Activated CD8-positive, alpha-beta memory T cell treated with anti-CD3 and anti-CD28 coated beads for 1 hour (primary cell): ENCODE measurements at places on chromosomes 4 and X.

DNA sequence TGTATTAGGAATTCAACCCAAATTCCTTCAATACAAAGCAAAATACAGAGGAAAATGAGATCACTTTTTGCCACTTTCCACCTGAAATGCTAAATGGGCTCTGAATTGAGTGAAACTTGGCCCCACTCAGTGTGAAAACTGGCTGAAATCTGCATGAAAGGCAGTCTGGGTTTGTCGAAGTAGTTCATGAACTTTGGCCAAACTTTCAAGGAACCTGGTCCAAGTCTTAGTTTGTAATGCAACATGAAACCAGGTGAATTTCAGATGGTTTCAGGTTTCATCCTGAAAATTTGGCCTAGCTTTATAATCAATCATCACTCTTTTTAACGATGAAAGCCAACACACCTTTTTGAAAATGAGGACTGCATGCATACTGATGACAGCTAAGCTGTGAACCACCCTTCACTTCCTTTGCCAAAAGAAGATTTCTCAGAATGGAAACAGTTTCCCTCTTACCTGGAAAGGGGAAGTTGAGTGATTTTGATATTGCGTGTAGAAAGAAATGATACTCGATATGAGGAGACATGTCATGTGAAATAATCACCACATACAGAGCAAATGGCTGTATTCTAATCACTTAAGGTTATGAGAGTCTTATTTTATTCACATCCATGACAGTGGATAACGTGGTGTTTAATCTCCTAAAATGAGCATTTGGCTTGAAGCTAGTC lies 209.9 kb upstream of the ETNPPL start:
- no peak for DNase-seq

GRCh38 chr4:37964734-37965457 lies 4.7 kb downstream of the PTTG2 start:
- no peak for DNase-seq

- DNase-seq, result no peak
Measured at GRCh38 chr4:6333301-6334202, 63.9 kb downstream of the WFS1 start.

DNA sequence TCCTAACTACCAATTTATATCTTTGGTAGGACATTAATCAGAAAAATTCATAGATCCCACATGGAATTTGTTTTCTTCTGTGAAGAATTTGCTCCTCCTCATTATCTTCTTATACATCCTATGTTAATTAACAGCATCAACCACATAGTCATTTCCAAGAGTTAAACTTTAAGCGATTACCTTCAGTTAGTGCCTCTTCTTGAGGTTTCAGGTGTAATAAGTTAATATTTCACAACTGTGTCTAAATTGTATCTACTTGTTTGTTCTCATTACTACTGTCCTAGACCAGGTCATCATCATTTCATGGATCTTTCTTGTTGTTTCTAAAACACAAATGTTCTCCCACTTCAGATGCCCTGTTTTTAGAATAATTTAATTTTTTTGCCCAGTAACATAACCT lies 457.9 kb downstream of the FAT4 start:
- DNase-seq, result no peak

GRCh38 chr4:1090036-1090435 lies 23.3 kb downstream of the RNF212 start:
- no peak for DNase-seq

GRCh38 chr4:1855333-1856070 lies 454 bp downstream of the LETM1 start:
- DNase-seq, result no peak

- no peak for DNase-seq
Measured at GRCh38 chr4:36493251-36493650, 211.8 kb downstream of the DTHD1 start.

- DNase-seq, result no peak
Measured at GRCh38 chrX:134512566-134512965, 52.6 kb downstream of the HPRT1 start.

DNA sequence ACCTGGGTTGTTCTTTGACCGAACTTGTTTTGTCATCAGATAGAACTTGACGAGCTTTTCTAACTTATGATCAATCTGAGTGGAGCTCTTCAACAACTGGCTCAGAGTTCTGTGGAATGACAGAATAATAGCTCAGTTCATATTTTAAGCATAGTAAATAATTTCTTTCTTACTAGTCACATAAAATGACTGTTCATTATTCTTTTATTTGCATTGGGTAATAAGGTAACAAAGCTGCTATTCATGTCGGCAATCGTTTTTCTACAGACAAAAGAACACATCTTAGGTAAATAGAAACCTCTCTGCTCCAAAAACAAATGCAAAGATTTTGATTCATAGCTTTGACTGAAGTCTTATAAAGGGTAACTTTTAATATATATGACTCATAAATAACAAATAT lies 57.3 kb upstream of the CXCL8 start:
- no peak for DNase-seq

GRCh38 chr4:137626942-137627738 lies 94.8 kb upstream of the PCDH18 start:
- no peak for DNase-seq

DNA sequence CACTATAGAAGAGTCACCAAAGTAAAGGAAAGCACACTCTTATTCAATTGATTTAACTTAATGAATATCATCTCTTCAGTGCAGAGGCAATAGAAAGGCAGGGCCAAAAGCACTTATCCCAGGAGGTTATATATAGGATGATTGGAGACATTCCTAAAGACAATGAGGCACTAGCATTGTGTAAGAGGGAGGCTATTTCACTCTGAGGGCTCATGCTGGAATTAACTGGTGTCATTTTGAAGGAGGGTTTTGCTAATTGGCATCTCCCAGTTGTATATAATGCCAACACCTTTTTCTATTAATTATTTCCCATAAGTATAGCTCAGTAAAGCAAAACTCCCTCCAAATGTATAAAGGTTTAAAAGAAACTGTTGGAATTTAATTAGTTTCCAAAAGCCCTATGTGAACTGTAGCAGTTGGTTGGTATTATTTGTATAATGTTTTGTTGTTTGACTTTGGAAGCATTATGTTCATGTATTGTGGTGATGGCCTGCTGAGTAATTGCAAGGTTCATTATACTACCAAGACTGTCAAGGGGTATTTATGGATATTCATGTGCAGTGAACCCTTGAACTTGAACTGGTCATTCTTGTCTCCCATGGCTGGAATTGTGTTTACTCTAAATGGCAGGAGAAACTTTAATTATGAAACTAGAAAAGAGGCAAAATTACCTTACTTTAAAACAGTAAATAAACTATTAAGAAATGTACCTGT lies 270.3 kb downstream of the BMPR1B start:
- no peak for DNase-seq

- no peak for DNase-seq
Measured at GRCh38 chr4:127155116-127155515, 477.6 kb upstream of the INTU start.

- DNase-seq, result no peak
Measured at GRCh38 chr4:167606551-167606950, 372.3 kb upstream of the SPOCK3 start.

DNA sequence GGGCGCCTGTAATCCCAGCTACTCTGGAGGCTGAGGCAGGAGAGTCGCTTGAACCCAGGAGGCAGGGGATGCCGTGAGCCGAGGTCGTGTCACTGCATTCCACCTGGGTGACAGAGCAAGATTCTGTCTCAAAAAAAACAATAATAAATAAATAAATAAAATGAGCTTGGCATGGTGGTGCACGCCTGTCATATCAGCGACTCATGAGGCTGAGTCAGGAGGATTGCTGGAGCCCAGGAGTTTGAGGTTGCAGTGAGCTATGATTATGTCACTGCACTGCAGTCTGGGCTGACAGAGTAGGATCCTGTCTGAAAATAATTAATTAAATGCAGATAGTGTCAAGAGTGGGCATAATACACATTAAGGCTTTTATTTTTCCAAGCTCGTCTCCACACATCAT lies 77.5 kb downstream of the DHRSX start:
- no peak for DNase-seq

GRCh38 chrX:114584375-114584943 lies 573 bp downstream of the HTR2C start:
- DNase-seq, result no peak

- DNase-seq, result no peak
Measured at GRCh38 chr4:3484057-3484973, 21.2 kb downstream of the DOK7 start.

DNA sequence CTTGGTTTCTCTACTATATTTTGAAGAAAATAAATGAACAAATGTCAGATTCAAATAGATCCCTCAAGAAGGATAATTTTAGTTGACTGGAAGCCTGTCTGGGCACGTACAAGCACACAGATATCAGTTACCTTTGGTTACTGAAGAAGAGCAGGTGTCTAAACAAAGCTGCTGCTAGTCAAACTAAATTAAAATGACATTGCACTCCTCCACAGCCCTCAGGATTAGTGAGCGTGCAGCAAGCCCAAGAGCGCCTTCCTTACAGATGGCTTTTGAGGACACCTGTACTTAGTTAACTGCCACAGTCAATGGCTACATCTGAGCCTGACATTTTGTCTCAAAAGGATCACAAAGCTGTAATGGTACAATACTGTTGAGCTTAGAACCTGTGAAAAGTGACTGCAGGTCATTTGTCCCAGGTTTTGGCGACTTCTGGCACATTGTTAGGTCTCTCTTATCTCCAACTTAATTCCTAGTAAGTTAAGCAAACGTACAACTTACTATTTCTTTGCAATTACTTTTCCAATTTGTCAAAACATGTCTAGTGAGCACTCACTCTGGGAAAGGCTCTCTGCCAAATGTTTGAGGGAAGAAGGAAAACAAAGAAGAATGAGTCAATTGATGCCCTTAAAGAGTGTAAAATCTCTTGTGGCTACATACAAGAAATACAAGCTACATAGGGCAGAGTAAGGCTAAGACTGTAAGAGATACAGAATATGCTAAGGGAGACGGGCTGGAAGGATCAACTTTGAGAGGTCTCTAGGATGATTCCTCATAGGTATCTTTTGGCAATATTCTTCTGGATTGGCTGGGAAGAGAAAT lies 25.6 kb upstream of the DAPP1 start:
- DNase-seq, result no peak

DNA sequence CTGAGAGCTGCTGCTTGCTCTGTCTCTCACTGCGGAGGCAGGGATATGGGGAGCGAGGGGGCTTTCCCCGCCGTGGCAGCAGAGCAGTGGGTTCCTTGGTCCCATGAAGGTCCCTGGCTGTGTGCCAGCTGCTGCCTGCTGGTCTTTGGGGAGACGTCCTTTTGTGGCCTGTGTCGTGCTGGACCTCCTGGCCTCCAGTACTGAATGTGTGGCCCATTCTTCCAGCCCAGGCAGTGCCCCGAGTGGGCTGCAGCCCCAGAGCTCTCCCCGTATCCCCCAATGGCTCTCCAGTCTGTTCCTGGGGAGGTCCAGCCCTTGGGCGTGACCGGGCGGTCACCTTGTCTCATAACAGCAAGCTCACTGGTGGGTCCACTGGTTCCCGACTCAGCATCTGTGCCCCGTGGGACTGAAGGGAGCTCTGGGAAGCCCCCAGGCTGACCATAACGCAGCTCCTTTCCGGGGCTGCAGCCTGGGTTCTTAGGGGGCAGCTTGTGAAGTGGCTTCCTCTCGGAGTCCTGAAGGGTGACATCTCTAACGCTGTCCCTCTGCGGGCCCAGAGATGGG lies 115.6 kb downstream of the SMIM20 start:
- no peak for DNase-seq

GRCh38 chr4:1208970-1209704 lies 36.8 kb upstream of the SPON2 start:
- no peak for DNase-seq

DNA sequence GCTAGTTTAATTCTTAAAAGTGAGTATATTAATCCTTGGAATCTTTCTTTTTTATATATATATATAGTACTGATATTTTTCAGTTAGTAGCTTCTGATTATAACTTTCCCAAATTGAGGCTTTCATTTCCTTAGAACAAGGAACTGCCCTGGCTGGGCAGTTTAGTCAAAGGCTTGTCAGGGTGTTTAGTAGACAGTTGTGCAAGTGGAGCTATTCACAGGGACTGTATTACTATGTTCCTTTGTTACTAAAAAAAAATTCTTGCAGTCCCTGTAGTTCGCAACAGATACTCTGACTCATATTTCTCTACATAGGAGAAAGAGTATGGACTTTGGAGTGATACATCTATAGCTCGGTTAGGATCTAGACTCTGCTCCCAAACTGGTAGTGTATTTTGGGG lies 20.8 kb downstream of the USO1 start:
- DNase-seq, result no peak

GRCh38 chr4:10108818-10109783 lies 7.5 kb downstream of the WDR1 start:
- no peak for DNase-seq

- no peak for DNase-seq
Measured at GRCh38 chrX:47607091-47607490, 12.6 kb downstream of the SYN1 start.

- DNase-seq, result no peak
Measured at GRCh38 chr4:156169011-156169410, 215.3 kb upstream of the CTSO start.

- DNase-seq, result no peak
Measured at GRCh38 chr4:181312066-181312465, 931.1 kb upstream of the TENM3 start.

DNA sequence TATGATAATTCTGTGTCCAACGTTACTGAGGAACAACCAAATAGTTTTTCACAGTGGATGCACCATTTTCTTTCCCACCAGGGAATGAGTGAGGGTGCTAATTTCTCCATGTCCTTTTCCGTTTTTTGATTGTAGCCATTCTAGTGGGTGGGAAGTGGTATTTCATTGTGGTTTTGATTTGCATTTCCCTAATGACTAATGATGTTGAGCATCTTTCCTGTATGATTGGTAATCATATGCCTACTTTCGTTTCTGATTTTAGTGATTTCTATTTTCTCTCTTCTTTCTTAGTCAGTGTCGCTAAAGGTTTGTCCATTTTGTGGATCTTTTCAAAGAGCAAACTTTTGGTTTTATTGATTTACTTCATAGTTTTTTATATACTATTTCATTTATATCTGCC lies 32.1 kb upstream of the TEX13D start:
- DNase-seq, result no peak

DNA sequence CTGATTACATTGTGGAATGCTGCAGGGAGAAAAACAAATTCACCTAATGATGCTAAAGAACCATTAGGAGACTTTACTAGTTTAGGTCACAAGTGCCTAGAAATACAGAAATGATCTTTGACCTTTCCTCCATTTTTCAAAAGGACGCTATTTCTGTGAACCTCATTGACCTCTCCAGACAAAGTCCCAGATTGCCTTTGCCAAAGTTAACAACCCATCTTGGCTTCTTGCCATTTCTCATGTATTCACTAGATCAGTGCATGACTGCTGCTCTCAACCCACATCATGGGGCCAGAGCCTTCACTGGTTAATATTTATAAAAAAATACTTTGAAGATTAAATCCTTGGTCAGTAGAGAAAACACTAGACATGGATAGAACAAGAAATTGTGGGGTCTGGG lies 19.9 kb upstream of the AR start:
- no peak for DNase-seq

GRCh38 chr4:125517831-125518230 lies 203.1 kb downstream of the FAT4 start:
- no peak for DNase-seq

GRCh38 chr4:25656031-25656430 lies 380 bp downstream of the SLC34A2 start:
- no peak for DNase-seq
